ENCODE measurements at places on chromosomes 2 and 18.
A peak's percentile ranks its signal among the peaks of the same experiment; 100 is the strongest.

- no peak for DNase-seq
These were observed 22.6 kb upstream of the DAPL1 start for GRCh38 chr2:158772306-158773078.

GRCh38 chr2:9843229-9844035 lies at the start of gene TAF1B:
TAF1B (plus strand) TSS chr2:9843474; CDS start chr2:9843542, 68 bp downstream.
- peak; percentile 87 for DNase-seq

- no peak for DNase-seq
These were observed 30.3 kb upstream of the CABLES1 start for GRCh38 chr18:23105030-23105429.

DNA sequence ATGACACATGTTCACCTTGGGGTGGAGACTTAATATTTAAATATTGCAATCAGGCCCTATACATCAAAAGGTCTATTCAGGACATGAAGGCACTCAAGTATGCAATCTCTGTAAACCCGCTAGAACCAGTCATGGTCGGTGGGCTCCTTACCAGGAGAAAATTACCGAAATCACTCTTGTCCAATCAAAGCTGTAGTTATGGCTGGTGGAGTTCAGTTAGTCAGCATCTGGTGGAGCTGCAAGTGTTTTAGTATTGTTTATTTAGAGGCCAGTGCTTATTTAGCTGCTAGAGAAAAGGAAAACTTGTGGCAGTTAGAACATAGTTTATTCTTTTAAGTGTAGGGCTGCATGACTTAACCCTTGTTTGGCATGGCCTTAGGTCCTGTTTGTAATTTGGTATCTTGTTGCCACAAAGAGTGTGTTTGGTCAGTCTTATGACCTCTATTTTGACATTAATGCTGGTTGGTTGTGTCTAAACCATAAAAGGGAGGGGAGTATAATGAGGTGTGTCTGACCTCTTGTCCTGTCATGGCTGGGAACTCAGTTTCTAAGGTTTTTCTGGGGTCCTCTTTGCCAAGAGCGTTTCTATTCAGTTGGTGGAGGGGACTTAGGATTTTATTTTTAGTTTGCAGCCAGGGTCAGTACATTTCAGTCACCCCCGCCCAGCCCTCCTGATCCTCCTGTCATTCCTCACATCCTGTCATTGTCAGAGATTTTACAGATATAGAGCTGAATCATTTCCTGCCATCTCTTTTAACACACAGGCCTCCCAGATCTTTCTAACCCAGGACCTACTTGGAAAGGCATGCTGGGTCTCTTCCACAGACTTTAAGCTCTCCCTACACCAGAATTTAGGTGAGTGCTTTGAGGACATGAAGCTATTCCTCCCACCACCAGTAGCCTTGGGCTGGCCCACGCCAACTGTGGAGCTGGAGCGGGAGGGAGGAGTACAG lies 108.1 kb downstream of the XRCC5 start:
- no peak for DNase-seq

DNA sequence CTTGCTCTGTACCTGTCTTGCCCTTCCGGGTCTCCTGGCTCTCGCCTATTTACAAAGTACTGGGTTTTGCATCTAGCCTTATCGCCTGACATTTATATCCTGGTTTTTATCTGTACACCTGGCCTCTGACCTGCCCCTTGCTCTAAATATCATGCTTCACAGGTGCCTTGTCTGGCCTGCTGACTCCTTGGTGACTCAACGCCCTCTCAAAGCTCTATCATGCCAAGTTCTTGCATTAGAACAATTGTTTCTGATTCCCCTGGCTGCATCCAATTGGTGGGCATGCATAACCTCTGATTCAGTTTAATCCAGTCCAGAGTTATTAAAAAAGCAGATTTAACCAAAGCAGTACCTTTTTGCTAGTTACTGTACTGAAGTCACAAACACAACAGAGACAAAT lies 113.9 kb upstream of the CCDC68 start:
- no peak for DNase-seq

DNA sequence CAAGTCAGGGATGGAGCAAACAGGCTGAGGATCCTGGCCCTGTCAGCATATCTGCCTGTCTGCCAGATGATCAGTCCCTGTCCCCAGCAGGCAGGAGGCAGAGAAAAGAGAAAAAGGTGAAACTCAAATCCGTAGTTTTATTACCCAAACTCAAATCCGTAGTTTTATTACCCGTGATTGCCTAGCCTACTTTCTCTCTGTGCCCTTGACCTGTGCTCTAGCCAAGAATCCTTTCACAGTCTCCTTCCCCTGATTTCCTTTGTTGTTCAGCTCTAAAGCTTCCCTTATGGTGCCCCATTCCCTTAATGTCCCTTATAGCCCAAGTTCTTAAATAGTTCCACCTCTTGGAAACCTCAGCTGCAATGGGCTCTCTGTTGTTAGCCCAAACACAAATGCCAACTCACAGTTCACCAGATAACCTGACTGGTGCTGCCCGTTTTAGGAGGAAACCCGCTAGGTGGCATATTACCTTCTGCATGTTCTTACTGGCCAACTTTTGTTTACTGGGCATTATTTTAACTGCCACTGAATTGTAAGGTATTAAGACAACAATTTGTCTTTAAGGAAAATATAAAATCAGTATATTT lies 125.7 kb upstream of the FZD5 start:
- DNase-seq, result no peak

- DNase-seq, result no peak
These were observed 384.6 kb downstream of the NRXN1 start for GRCh38 chr2:50647381-50647780.

DNA sequence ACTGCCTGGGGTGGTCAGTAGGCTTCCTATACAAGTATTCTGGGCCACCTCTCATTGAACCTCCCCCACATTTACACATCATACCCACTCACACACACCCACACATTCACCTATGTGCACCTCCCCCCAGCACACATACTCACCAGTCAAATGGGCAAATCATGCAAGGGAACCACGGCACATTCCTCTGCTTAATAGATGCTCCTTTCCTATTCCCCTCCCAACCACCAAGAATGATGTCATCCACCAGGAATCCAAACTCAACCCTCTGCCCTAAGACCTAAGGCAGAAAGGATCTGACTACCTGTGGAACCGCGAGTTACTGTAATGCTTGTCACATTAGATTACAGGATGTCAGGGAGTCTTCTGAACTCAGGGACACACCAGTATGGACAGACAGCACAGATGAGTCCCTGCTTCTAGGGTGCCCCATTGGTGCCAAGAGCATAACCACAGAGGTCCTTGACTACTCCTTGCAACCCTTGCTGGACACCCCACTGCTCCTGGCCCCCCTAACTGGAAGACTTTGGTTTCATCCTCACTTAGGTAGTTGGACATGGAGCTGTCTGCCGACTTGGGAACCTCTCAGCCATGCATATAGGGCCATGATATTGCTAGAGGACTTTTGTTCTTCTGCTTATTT lies 21.5 kb upstream of the CAB39 start:
- DNase-seq, result no peak

- no peak for DNase-seq
These were observed 45.7 kb downstream of the ITGB1BP1 start for GRCh38 chr2:9377461-9378097.

DNA sequence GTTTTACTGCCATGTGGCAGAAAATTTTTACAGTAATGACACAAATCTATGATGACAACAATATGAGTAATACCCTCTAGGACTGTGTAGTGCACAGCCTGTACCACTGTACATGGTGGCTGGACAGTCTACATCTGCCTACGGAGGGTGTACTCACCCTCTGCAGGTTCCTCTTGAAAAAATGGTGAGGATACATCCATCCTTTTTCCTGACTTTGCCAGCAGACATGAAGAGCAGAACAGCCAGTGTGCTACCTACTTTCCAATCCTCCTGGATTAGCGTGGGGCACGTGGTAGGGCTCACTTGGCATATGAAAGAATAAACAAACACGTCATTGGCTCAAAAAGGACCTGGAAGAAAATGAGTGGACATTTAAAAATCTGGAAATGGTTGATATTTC lies 62.6 kb downstream of the TRPM8 start:
- DNase-seq, result no peak

- DNase-seq, result no peak
These were observed 63.8 kb upstream of the GALNT3 start for GRCh38 chr2:165857876-165858275.

- no peak for DNase-seq
These were observed 154.5 kb downstream of the ANTXR1 start for GRCh38 chr2:69167469-69167822.

DNA sequence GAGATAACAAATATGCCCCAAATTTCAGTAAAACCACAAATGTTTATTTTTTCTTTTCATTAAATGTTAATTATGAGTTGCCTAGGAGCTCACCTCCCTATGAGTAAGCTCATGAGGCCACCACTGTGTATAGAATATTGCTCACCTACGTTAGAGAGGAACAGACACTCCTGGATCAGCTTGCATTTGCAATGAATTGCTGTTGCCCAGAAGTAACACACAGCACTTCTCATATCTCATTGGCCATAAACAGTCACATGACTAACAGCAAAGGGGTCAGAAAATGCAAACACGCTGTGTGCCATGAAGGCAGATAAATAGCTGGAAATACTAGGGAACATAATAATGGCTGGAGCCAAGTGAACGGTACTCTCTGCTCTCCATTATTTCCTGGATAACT lies 89.0 kb upstream of the GALNT5 start:
- DNase-seq, result no peak

GRCh38 chr18:10715791-10716190 lies 190.0 kb downstream of the NAPG start:
- no peak for DNase-seq

Measured in SHP77 treated with DMSO at 0.1 percent for 48 hours (cell line).